ENCODE measurements at places on chromosomes 6 and 20.

- DNase-seq, result no peak
Measured at GRCh38 chr6:79134699-79135474, 56.8 kb upstream of the PHIP start.

DNA sequence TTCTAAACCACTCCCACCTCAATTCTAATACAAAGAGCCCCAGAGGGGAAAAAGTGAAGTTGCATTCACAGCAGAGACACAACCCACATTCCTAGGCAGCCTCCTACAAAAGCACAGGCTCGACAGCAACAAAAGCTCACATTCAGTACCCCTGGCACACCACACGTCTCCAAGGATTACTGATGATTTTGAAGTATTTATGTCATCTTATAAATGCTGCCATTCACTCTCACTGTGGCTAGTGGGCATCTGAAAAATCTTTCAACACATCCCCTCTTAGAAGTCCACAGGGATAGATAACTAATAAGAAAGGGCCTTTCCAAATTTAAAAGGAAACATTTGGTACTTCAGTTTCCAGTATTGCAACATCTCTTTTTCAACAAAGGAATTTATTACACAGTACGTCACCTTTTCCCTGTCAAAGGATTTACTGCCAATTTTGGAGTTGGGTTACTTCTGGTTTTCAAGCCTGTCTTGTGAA is 146.7 kb downstream of the TASP1 start:
- peak; percentile 35 for DNase-seq

DNA sequence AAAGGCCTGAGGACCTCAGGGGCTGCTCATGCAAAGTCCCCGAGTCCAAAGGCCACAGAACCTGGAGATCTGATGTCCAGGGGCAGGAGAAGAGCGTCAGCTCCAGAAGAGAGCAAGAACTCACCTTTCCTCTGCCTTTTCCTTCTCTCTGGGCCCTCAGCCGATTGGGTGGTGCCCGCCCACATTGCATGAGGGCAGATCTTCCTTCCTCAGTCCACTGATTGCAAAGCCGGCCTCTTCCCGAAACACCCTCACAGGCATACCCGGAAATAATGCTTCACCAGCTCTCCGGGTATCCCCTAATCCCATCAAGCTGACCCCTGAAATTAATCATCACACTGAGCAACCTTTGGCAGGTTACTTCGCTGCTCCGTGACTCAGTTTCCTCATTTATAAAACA is 33.4 kb downstream of the SPDEF start:
- no peak for DNase-seq

GRCh38 chr6:12174878-12175277 is 115.3 kb upstream of the EDN1 start:
- DNase-seq, result no peak

DNA sequence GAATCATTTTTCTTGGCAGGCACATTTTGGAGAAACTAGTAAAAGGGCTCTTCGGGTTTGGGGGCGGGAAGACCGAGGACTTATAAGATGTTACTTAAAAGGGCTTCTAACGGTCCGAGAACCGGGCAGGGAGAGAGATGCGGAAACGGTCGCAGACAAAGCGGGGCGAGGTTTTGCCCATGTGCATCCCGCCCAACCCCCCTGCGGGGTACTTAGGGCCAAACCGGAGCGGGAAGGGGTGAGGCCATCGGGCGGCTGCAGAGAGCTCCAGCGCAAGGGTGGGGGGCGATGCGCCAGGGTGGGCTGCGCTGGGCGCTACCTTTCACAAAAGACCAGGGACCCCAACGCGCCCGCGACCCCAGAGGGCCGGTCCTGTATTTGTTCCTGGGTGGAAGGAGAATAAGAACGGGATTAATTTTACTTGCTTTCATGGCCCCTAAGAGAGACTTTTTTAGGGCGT is 616 bp downstream of the TUBB start:
- peak; percentile 85 for DNase-seq

GRCh38 chr6:151807513-151808370 is at the start of gene ESR1:
Gene ESR1, plus strand, starts transcription at chr6:151807682. Its CDS starts 231 bp downstream, at chr6:151807913.
- no peak for DNase-seq

DNA sequence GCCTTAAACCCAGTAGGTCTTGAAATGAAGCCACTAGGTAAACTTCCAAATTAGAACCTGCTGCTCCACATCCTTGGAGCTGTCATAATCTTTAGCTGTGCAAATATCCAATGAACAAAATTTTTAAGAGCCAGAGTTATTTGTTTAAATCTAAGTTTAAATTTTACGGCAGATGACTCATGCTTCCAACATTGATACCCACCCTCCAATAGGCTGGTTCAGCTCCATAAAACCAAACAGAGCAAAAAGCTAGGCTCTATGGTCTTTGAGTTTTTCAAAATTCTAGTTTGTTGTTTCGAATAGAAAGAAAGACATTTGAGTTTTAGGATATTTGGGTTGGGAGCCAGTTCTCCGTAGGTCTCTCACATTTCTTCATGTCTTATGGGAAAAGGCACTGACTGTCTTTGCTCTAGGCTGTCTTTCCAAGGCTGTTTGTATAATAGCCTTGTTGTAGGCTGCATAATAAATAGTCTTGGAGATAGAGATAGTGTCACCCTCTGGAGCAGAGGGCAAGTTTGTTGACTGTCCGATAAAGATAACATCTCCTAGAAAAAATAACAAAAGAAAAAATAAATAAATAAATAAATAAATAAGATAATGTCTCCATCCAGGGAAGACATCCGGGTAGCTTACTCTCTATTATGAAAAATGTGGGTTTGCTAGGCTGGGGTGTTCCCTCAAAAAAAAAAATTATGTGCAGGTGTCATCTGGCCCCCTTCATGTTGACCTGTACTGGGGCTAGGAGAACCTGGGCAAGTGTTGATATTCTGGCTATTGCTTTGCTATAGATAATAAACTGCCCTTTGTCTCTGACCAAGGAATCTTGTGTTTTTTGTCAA is 36.5 kb downstream of the SLC2A12 start:
- no peak for DNase-seq

DNA sequence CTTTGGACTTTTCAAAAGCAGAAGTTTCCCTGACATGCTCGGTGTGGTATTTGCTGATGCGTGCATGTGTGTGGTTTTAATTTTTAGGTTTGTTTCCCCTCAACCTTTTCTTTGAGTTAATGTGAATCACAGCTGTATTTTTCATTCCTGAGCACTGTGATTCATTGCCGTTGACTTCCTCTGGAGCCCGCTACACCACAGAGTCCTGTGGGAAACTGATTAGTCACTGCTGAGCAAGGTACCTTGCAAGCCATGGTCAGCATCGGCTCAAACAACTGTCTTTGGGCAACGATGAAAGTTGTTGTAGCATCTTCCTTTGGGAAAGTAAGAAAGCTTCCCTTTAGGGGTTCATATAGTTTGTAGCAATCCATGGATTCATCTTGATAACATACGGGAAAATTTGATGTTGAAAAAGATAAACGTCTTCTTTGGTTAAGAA is 57.5 kb downstream of the RIN2 start:
- peak; percentile 66 for DNase-seq

GRCh38 chr6:3471711-3472110 is 14.9 kb upstream of the SLC22A23 start:
- no peak for DNase-seq

DNA sequence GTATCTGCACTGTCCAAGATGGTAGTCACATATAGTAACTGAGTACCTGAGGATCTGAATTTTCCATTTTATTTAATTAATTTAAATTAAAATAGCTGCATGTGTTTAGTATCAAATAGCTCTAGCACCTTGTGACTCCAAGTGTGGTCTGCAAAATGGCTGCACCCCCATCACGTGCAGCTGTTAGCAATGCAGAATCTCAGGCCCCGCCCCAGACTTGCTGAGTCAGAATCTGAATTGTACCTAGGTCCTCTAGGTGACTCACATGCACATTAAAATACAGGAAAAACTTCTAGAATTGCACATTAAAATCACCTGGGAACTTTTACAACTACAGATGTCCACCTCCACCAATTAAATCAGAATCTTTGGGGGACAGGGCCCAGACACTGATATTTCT is 19.2 kb upstream of the FAM83C start:
- no peak for DNase-seq

GRCh38 chr6:170516783-170517616 is 36.1 kb downstream of the PSMB1 start:
- peak; percentile 55 for DNase-seq

DNA sequence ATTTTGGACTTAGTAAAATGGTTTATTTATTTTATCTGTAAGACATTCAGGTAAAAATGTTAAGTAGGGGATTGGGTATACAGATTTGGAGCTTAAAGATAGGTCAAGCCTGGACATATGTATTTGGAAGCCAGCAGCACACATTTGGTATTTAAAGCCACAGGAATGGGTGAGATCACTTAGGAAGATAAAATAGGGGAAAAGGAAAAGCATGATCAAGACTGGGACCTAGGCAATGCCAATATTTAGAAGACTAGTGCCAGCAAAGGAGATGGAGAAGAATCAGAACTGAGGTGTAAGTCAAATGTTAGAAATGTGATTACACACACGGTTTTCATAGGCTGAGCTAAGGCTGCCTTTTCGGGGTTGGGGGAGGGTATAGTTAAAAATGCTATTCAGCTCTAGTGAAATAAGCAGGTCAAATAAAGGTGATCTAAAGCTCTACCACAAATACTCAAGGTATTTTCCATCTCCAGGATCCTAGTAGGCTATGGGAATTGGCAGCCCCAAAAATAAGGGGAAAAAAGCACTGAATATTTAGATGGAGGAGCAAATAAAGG is 20.6 kb downstream of the SLC2A12 start:
- no peak for DNase-seq

DNA sequence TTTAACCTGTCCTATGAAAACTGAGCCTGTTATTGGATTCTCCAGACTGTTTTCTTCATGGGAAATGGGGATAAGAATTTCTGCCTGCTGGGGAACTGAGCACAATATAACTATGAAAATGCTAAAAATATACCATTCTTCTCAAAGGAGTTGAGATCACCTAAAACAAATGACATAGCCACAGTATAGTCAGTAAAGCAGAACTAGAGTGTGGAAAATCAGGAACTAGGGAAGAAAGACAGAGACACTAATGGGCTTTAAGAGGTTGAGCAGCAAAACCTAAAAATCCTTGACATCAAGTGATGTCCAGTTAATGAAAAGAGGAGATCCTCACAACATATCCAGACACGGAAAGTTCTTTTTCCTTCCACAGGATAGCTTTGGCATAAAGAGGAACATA is 215.7 kb upstream of the CST7 start:
- DNase-seq, result no peak

- no peak for DNase-seq
Measured at GRCh38 chr20:10636326-10636818, 37.4 kb downstream of the JAG1 start.

- no peak for DNase-seq
Measured at GRCh38 chr6:144583614-144583954, 298.4 kb downstream of the UTRN start.

- no peak for DNase-seq
Measured at GRCh38 chr6:146827216-146827928, 228.6 kb downstream of the ADGB start.

DNA sequence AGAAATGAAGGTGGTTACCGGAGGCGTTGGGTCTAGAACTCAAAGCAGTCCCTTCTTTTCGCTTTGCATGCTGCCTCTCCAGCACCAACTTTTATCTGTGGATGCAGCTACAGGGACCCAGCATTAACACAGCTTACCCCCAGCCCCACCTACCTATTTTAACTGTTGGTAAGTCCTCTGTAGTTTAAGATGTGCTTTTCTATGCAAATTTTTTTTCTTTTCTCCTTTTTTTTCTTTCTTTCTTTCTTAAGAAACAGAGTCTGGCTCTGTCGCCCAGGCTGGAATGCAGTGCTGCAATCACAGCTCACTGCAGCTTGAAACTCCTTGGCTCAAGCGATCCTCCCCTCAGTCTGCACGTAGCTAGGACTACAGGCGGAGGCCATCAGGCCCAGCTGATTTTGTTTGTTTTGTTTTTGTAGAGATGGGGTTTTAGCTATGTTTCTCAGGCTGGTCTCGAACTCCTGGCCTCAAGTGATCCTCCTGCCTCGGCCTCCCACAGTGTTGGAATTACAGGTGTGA is 6.5 kb upstream of the USP45 start:
- DNase-seq, result no peak

GRCh38 chr6:35359346-35359743 is 17.0 kb downstream of the PPARD start:
- no peak for DNase-seq

DNA sequence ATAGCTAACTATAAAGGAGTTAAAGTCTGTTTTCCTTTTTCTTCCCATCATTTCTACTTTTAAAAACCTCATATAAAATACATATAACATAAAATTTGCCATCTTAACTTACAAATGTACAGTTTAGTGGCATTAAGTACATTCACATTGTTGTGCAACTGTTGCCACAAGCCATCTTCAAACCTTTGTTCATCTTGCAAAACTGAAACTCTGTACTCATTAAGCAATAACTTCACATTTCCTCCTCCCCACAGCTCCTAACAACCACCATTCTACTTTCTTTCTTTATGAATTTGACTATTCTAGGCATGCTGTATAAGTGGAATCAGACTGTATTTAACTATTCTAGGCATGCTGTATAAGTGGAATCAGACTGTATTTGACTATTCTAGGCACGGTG is 4.5 kb downstream of the CCDC170 start:
- no peak for DNase-seq

DNA sequence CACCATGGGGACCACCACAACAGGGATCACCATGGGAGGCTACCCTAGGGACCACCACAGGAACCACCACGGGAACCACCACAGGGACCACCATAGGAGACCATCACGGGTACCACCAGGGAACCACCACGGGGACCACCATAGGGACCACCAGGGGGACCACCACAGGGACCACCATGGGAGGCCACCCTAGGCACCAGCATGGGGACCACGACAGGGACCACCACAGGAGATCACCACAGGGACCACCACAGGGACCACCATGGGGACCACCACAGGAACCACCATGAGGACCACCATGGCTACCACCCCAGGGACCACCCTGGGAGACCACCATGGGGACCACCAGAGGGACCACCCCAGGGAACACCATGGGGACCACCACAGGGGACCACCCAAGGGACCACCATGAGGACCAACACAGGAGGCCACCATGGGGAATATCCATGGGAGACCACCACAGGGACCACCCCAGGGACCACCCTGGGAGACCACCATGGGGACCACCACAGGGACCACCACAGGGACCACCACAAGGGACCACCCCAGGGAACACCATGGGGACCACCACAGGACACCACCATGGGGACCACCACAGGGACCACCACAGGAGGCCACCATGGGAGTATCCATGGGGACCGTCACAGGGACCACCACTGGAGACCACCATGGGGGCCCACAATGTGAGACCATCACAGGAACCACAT is 67.6 kb upstream of the MPC1 start:
- DNase-seq, result no peak

DNA sequence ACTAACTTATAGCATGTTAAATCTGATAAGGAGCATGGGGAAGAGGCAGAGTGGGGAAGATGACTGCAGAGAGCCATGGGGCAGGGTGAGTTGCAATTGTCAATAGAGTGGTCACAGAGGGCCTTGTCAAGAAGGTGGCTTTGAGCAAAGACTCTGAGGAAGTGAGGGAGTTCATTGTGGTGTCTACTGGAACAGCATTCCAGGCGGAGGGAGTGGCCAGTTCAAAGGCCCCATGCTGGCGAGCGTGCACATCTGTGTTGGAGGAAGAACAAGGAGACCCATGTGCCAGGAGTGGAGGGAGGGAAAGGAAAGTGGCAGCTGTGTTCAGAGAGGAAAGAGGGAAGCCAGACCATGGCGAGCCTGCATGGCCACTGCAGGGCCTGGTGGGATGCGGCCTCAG is 15.8 kb upstream of the GPR6 start:
- DNase-seq, result no peak

Data from heart left ventricle (tissue), 16 donors.